ENCODE measurements at places on chromosomes 16 and 17.

GRCh38 chr16:53756275-53756996 is 52.5 kb downstream of the FTO start:
- DNase-seq = no peak

- DNase-seq = no peak
Measured at GRCh38 chr16:65688301-65688700, 566.4 kb upstream of the CDH11 start.

DNA sequence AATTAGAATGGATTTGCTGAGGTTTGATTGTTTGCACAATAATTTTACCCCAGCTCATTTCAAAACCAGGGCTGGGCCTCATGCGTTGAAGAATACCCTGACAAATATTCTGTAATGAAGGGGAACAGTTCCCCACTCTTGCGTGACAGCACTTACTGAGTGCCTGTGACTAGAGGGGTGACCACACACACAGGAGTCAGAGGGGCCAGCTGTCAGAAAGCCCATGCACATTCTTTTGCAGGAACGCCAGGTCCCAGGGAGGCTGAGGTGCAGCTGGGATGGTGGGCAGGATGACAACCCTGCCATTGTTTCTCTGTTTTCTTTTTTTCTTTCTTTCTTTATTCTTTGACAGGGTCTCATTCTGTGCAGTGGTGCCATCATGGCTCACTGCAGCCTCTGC is 44.6 kb downstream of the SMPD3 start:
- DNase-seq = no peak

DNA sequence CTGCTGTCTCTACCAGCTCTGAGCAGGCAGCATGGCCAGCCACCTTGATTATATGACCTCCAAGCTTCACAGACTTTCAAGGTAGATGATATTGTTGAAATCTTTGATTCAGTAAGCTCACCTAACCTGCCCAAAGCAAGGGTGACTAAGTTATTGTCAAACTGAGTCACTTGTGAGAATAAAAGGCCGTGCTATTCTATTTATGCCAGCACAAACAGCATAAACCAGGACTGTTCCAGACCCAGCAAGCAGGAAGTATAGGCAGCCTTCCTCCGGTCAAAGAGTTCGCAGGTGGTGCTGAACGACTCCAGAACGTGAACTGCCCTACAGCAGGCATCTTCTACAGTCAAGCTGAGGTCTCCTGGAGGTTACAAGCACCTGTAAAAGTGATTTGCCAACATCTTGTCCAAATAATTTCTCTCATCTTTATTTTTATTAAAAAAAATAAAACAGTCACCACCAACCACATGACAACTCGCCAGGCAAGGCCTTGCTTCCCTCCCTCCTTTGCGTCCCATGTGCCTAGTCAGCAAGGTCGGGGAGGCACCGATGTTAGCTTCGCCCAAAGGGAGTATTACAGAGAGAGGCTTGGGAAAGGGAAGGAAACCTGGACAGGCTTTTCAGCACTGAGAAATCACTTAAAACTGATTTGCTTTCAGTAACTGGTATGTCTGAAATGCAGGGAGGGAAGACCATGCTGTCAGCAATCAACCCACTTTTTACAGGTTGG is 10.8 kb downstream of the ARL2BP start:
- no peak for DNase-seq

DNA sequence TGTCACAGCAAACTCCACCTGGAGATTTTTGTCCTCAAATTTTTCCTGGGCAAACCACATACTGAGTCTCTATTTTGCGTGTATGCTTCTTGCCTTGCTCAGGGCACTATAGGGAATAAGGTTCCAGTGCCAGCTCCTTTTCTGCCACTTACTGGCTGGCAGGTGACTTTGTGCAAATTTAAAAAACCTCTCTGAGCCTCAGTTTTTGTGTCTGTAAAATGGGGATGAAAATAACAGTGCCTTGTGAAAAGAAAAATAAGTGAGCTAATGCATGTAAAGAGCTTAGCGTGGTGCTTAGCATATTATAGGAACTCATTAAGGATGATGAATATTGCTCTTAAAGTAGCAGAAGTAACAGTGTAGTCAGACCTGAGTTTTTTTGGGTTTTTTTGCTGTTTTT is 19.9 kb downstream of the CLEC19A start:
- no peak for DNase-seq

GRCh38 chr16:29025218-29025617 is 40.4 kb downstream of the LAT start:
- no peak for DNase-seq

DNA sequence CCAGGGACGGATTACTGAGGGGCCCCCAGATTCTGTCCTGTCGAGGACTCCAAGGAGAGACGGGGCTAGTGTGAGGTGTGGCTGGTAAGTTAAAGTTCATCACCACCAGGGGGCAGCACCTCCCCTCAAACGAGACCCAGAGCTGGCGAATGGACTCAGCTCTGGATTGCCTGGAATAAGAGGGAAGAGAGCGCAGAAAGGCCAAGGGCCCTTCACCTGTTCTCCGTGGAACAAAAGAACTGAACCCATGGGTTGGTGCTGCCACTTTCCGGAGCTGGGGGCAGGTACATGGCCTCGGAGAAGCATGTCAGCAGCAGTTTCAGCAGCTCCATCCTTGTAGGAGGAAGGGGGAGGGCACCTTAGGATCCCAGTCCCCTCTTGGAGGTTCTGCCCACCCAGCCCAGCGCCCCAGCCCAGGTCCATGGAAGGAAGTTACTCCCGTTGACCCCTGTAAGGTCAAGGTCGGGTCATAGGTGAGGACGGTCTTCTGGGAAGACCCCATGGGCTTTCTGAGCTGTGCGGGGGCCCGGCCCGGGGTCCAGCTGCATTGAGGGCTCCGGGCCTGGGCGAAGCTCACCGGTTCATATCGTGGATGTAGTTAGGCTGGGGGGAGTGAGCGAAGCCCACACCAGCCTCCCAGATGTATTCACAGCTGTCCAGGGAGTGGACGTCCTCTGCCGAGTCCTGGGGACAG is 10.8 kb downstream of the HID1 start:
- DNase-seq = peak; percentile 73

GRCh38 chr16:6558126-6558525 is 774.5 kb upstream of the RBFOX1 start:
- no peak for DNase-seq
